ENCODE measurements at places on chromosomes 3 and 15.
A peak's percentile ranks its signal among the peaks of the same experiment; 100 is the strongest.

DNA sequence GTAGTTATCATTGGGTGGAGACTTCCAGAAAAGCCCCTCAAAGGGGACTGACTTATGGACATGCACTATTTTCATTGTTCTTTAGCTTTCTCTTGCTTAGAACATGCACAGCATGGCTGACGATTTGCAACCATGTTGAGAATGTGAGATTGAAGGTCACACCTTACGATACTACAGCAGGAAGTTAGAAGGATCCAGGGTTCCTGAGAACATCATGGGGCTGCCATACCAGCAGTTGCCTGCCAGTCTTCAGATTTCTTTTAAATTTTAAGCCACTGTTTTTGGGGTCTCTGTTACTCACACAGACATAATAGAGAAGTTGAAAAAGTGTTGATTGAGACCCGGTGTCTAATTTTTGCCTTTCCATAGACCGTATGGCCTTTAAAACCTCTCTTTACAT, 396.5 kb downstream of the MECOM start:
- DNase-seq = no peak

DNA sequence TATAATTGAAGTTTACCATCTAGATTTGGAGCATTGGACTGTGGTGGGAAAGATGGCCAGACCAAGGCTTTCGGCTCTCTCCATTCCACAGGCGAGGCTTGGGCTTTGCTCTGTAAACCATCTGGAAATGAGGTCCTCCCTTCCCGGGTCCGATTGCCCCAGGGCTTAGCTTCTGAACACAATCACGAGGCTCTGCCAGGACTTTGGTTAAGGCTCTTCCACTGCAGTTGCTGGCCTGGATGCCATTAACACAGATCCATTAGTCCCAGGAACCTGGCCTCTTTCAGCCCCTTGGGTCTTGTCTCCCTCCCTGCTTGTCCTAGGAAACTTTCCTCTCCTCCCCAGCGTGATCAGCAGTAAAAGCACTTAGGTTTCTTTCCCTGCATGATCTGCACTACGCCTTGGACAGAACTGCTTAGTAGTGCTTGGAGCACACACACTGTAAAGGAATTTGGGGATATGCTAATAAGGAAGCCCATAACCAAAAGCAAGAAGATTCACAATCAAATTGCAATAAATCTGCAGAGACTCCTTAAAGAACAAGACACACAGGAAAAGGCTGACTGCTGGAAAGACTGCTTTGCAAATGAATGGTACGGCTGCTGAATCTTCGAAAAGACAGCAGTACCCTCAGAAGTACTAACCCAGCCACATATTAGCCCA, 154.3 kb downstream of the ECT2 start:
- no peak for DNase-seq

DNA sequence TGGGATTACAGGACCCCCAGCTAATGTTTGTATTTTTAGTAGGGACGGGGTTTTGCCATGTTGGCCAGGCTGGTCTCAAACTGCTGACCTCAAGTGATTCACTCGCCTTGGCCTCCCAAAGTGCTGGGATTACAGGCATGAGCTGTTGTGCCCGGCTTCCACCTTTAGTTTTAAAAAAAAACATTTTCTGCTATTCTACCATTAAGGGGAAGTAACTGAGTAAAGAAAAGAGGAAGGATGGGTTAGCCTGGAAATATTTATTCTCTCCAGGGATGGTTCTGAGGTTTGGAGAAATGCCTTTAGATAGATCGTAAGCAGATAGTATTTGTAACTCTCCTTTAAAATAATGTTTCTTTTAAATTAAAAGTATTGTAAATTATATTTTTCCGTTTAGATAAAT, 3.1 kb downstream of the AP4E1 start:
- peak; percentile 72 for DNase-seq

DNA sequence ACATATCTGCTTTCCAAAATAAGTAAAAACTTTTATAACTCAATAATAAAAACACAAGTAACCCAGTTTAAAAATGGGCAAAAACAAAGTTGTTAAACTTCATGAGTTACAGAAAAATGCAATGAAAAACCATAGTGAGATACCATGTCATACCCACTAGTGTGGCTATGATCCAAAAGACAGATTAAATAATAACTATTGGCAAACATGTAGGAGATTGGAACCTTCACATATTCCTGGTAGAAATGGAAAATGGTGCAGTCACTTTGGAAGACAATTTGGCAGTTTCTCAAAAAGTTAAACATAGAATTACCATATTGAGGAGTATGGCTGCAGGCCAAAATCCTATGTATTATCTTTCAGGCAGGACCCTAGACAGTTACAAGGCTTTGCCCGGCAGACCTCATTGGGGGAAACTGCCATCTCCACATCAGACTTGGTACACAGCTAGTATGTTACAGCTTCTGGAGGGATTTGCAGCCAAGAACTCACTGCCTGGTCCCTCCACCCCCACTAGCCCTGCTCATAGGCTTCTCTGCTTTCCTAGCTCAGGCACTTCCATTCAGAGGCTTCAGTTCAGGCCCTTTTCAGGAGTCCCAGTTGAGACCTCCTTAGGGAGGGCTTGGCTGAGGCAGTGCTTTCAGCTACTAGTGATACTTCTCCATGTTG, 147.8 kb downstream of the NEK10 start:
- no peak for DNase-seq

DNA sequence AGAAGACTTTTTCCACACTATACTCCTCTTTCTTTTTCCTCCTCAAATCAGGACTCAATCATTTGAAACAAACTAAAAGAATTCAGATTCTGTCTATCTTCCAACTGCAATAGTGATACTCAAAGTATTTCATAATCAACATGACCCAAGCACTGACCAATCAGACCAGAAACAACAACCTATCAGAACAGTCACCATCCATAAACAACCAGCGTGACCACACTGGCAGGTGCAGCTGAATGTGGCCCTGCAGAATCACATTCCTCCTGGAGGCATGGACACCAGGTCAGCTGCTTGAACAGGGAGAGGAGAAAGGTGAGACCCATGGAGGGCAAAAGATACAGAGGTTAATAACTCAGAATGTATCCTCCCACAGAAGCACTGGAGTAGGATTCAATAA, 13.3 kb downstream of the HRG start:
- no peak for DNase-seq

- DNase-seq = no peak
These were observed 25.9 kb upstream of the CXCR6 start for GRCh38 chr3:45917146-45917898.

- DNase-seq = no peak
These were observed 358.7 kb downstream of the SQOR start for GRCh38 chr15:45993508-45993907.

DNA sequence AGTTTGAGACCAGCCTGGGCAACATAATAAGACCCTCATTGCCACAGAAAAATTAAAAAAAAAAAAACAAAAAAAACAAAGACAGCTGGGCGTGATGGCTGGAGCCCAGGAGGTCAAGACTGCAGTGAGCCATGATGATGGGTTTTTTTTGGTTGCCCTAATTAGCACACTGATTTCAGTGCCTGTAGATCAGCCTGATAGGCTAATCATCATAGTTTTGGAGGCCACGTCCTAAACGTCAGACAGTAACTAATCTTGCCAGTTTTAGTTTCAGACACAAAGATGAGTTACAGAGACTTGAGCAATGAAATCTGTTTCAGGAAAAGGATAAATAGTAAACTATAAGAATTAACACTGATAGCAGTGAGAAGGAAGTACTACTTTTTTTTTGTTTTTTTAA, 55.4 kb downstream of the LRCH3 start:
- DNase-seq = no peak

DNA sequence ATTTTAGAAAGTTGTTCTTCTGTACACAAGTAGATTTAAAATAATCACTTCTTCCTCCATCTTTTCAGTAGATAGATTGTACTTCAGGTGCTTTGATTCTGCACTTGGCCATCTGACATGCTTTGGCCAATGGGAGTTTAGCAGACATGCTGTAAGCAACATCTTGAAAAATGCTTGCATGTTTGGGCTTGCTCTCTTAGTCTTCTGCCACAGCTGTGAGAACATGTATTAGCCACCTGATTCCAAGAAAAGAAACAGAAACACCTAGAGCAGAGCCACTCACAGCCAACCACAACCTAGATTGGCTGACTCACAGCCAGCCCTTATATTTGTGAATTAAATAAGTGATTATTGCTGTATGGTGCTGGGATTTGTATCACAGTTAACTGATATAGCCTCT, 70.2 kb upstream of the GADL1 start:
- no peak for DNase-seq
